Glomerular endothelial cell (primary cell): ENCODE measurements at places on chromosomes 2 and 18. TPM values are rescaled to one million over a fixed set of nuclear protein-coding genes. Genes with fewer than 3 reads are reported as not detected.

The ZC3H6 gene
- 2.5 and 3.2 TPM in 2 replicates for total RNA-seq

The ABHD3 gene
- 3.1 and 4.3 TPM in 2 replicates for total RNA-seq

The GNAL gene
- total RNA-seq, result 0.41 and 1.8 TPM in 2 replicates

DNA sequence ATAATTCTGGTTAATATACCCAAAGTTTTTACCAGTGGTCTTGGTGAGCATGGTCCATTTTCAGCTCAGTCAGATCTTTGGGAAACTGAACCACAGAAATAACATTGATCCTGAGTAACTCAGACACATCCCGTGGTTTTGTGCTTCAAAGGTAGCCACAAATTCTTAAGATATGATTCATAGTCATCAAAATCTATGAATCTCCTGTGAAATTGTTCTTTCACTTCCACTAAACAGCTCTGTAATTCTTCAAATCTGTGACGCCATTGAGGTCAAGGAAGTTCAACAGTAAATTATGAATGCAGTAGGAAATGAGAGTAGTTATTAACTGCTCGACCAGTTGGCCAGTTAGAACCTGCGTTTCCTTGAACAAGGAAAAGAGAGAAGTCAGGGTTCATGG lies 147.3 kb downstream of the IRS1 start:
- no peak for DNase-seq

GRCh38 chr2:128196026-128196425 lies 105.0 kb downstream of the UGGT1 start:
- no peak for DNase-seq

DNA sequence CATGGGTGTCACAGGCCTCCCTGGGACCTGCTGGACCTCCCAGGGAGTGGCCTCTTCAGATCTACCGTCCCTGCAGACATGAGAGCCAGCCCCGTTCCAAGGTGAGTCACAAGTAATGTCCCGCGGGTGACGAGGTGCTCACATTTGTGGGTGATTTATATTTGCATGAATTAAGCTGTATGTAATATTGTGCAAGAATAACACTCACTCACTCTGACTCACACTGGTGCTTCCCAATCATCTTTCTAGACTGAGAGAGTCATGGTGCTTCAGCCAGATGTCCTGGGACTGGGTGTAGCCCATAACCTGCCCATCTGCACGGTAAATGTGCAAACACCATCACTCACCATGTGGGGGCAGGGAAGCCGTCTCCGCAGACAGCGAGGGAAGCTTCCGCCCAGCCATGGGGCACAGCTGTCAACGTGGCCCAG lies 347.5 kb upstream of the SALL3 start:
- no peak for DNase-seq

GRCh38 chr2:72685638-72686213 lies 140.1 kb downstream of the EXOC6B start:
- no peak for DNase-seq

- DNase-seq, result no peak
These were observed 125.4 kb downstream of the OSBPL1A start for GRCh38 chr18:24272229-24272525.

GRCh38 chr18:49510393-49511115 lies 23.5 kb upstream of the C18orf32 start:
- DNase-seq, result no peak
